Thyroid gland (tissue), 4 donors: ENCODE measurements at places on chromosomes 5 and 9. TPM values are rescaled to one million over a fixed set of nuclear protein-coding genes. Genes with fewer than 3 reads are reported as not detected.
A peak's percentile ranks its signal among the peaks of the same experiment; 100 is the strongest.

Gene CETN3
- total RNA-seq = 11.6 TPM

DNA sequence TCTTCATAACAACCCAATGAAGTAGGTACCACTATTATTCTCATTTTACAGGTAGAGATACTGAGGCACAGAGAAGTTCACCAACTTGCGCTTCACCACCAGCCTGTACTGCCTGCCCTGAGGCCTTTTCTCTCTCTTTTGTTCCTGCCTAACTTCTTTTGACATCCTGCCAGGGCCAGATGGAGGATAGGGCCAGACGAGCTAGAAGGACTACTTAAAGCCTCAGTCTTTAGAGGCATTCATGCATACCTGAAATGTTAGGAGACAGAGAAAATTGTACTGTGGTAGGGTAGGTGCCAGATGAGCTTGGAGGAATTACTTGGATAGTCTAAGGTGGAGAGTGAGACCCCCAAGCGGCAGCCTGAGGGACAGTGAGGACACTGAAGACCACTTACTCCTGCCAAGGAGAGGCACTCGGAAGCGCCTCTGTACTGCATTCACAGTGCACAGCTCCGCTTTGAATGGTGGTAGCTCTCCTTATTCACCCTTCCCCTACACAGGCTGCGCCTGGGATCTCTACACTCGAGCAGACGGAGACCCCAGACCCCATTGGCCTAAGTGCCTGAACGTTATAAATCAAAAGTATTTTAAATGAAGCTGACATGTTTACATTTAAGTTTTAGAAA is 6.2 kb upstream of the ORM1 start:
- DNase-seq = peak; percentile 82

- no peak for DNase-seq
These were observed 1047.3 kb upstream of the SEMA6A start for GRCh38 chr5:117621921-117622320.

DNA sequence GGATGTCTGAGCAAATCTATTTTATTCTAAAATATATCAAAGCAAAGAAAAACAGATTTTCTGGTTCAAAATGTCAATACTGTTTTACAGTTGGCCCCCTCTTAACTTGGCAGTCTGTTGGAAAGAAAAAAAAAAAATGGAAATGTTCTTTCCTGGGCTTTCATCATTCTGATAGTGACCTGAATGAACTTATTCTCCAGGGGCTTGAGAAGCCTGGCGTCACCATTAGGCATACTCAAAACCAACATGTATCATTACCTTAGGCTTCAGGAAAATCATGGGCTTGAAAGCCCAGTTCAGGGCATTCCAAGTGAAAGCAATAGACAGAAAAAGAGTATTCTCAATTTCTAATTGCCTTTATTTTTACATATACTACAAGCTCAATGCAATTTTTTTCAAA is 283.7 kb upstream of the PUM3 start:
- DNase-seq = no peak

- no peak for DNase-seq
These were observed 830.3 kb downstream of the BRINP1 start for GRCh38 chr9:118538959-118539358.

GRCh38 chr9:123710299-123710698 is 219.6 kb downstream of the DENND1A start:
- no peak for DNase-seq
